RPMI7951 (cell line): ENCODE measurements at places on chromosomes 16 and 17. TPM values are rescaled to one million over a fixed set of nuclear protein-coding genes. Genes with fewer than 3 reads are reported as not detected.

DNA sequence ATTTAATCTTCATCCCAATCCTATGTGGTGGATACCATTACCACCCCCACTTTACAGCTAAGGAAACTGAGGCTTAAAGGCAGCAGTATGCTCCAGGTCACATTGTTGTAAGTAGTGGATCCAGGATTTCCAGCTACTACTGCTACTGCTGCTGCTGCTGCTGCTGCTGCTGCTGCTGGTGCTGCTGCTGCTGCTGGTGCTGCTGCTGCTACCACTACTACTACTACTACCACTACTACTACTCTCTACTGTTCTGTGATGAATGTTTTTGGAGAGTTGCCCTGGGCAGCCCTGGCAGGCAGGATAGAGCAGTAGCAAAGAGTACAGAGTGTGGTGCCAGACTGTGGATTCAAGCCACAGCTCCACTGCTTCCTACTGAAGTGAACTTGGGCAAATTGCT is 49.3 kb upstream of the SLC12A3 start:
- peak; percentile 28 for DNase-seq

GRCh38 chr16:66275775-66276428 is 90.6 kb upstream of the CDH5 start:
- peak; percentile 71 for DNase-seq

DNA sequence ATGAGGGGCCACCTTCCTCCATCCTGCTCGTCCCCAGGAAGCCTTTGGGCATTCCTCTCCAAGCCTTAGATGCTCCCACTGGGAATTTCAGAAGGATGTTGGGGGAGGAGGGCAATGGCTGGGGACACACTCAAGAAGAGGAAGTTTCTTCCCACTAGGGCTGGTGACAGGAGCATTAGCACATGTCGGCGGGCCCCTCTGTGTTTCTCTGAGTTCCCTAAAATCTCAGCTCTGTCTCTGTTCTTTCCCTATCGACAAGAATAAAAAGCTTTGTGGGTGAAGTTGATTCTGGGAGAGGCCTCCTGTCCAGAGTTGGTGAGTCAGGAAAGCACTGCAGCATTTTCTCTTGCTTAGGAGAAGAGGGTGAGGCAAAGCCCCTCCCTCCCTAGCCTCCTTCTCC is 19.7 kb upstream of the C17orf107 start:
- no peak for DNase-seq

GRCh38 chr16:25914357-25914962 is 222.7 kb downstream of the HS3ST4 start:
- no peak for DNase-seq

- DNase-seq = peak; percentile 17
These were observed 98.6 kb downstream of the USP22 start for GRCh38 chr17:20944014-20944865.

GRCh38 chr17:4476511-4477070 is 22.1 kb upstream of the SPNS2 start:
- no peak for DNase-seq

DNA sequence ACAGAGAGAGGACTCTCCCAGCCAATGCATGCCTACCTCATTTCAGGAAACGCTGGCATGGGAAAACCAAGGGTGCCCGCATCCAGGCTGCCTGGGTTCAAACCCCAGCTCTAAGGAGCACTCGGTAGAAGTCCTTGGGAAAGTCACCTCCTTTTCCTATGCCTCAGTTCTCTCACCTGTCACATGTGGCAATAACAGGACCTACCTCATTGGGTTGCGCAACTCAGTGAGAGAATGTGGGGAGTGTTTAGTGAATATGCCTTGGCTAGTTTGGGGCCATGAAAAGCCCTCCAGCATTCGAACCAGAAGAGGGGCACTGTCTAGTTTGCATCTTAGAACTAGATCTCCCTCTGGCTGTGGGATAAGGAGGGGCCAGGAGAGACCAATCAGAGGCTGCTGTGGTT is 9.0 kb upstream of the NXPH3 start:
- DNase-seq = no peak

DNA sequence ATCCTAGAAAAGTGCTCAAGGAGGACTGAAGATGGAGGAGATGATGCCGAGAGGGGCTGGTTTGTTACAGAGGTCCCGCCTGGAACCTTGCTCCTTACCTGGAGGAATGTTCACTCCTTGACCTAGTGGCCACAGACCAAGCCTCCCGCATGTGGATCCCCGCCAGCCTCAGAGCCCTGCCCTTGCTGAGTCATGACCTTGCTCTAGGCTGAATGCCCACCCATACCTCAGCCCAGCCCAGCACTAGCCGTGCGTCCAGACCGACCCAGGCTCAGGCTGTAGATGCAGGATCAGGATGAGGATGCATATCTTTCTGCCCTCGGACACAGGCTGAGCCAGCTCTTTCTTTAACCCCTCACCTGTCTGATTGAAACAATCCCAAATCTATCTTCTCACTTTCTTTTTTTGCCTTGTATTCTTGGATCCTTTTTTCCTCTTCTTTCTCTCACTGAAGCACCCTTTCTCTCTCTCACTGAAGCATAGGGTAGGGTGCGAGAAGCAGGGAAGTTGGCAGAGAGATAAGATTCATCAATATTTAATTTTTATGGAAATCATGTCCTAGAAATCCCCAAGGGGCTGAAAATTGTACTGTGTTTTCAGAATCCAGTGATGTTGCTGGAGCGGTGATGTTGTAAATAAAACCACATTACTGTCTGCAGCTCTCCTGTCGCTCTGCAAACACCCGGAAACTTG is 34.9 kb downstream of the WSCD1 start:
- DNase-seq = no peak

DNA sequence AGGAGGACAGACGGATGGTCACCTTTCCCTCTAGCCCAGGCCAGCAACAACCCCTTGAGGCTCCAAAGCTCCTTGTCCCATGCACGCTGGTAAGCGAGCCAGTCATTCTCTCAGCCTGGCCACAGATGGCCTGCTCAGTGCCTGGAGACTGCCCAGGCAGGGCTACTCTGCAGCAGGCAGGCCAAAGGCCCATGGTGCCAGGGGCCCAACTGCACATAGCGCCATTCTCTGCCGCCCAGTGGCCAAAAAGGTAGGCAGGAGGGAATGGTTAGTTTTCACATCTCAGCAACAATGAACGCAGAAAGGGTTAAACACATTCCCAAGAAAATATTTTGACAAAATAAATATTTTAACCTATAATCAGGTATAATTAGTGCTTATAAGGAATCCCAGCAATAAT is 7.7 kb upstream of the SREBF1 start:
- no peak for DNase-seq

DNA sequence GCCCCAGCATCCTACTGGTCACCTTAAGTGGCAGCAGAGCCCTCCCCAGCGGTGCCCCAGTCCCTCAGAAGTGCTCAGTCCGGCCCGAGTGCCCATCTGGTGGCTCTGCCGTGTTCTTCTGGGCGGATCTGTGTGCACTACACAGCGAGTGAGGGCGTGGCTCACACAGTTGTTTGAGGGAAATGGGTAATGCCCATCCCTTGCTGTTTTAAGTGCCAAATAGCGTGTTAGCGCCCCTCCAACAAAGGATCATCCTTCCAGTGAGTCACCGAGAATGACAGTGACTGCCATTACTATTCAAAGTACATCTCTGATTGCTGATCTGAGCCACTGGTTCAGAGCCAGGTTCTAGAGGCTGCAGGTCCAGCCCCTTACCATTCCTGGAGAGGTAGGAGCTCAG is 152.0 kb downstream of the LGALS9B start:
- no peak for DNase-seq

GRCh38 chr17:27363326-27363725 is 69.4 kb downstream of the WSB1 start:
- DNase-seq = no peak

DNA sequence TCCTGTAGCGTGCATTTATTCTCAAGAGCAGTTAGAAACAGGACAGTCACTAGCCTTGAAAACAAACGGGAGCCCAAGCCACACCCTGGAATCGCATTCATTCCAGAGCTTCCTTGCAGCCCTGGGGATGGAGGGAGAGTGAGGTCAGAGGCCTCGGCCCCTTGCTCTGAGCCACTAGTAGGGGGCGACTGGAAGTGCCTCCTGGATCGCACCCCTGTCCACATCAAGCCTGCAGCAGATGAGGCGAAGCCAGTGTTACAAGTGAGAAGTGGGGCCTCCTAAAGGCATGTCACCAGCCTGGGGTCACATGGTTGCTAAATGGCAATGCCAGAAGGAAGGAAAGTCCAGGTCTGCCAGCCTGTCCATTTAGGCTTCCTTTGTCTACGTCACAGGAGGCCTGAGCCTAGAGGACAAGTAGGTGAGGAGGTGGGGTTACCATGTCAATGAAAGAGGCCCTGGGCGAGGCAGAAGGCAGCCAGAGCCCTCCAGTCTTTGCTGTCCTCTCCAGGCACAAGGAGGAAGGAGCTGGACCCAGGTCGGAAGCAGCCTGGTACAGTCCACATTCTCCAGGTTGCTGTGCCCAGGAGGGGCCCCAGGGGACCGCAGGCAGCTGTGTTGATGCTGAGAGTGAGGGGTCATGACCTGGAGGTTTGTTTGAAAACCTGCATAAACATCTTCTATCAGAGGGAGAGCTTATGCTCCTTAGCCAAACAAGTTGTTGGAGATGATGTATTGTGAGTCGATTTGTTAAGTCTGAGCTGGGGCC is 3.0 kb upstream of the RCVRN start:
- peak; percentile 20 for DNase-seq

DNA sequence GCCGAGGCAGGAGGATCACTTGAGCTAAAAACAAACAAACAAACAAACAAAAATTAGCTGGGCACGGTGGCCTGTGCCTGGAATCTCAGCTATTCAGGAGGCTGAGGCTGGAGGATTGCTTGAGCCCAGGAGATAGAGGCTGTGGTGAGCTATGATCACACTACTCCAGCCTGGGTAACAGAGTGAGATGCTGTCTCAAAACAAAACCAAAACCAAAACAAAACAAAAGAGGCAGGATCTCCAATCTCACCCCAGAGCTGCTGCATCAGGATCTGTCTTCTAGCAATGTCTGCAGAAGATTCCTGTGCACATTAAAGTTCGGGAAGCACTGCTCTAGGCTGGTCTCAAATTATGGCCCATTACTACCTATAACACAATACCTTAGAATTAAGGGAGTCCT is 43.1 kb downstream of the MAP2K6 start:
- DNase-seq = no peak

- no peak for DNase-seq
These were observed 14.7 kb upstream of the PLLP start for GRCh38 chr16:57299009-57299718.

DNA sequence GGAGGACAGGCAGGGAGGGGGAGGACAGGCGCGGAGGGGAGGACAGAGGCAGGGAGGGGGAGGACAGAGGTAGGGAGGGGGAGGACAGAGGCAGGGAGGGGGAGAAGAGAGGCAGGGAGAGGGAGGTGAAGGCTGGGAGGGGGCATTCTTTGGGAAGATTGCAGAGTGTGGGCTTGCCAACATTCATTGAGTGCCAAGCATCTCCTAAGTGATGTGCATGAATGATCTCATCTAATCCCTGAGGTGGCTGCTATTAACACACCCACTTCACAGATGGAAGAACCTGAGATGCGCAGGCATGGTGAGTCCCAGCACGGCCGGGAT is 58.3 kb downstream of the NT5M start:
- no peak for DNase-seq

- DNase-seq = no peak
These were observed 226.6 kb downstream of the SPECC1 start for GRCh38 chr17:20235747-20236146.

- DNase-seq = peak; percentile 56
These were observed 924 bp downstream of the SMARCD2 start for GRCh38 chr17:63841350-63842172.

DNA sequence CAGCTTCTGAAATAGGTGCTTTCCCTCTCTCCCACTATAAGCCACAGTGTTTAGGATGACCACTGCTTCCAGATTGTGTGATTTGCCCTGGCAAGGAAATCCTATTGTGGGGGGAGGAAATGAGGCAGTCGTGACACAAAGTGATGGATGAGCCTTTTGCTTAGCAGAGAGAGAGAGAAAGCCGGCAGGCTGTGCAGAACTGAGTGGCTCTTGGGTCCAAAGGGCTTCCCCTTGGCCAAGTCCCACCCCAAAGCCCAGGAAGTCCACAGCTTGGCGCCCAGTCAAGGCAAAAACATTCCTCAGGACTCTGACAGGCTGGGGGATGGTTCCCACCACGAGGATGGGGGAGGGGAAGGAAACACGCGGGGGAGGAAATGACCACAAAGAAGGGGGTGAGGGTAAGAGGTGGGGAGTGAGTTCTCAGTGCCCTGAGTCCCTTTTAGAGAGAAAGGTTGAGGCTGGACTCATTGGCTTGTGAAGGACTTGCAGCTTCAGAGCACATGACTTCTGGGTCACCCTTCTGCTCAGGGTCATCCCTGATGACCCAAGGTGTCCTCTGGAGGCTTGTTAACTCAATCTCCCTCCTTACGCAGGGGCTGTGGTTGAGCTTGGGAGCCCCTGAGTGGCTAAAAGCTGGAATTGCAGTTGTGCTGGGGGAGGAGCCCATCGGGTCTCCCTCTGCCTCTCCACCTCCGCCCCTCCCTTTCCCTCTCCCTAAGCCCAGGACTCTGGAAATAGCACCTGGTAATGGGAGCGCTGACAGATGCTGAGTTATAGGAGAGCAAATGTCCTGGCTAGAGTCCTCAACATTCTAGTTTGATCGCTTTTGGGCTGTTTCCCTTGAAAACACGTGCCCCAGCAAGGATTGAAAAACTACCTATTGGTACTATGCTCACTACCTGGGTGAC is 10.3 kb upstream of the MSL1 start:
- DNase-seq = peak; percentile 95

DNA sequence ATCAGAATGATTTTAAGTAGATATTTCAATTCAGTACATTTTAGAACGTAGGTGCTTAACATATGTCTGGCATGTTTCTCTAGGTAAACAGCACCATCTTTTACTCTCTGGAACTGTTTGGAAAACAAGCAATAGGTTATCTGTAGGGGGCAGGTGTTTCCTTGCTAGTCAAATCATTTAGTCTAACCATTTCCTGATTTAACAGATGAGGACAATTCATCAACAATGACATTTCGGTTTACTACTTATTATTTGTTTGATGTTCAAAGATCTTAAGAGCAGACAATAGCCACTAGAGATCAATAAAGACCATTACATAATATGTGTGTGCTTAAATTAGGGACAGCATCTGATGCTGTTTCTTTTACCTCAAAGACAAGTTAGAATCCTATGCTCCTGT is 173.1 kb downstream of the CEP112 start:
- DNase-seq = no peak

DNA sequence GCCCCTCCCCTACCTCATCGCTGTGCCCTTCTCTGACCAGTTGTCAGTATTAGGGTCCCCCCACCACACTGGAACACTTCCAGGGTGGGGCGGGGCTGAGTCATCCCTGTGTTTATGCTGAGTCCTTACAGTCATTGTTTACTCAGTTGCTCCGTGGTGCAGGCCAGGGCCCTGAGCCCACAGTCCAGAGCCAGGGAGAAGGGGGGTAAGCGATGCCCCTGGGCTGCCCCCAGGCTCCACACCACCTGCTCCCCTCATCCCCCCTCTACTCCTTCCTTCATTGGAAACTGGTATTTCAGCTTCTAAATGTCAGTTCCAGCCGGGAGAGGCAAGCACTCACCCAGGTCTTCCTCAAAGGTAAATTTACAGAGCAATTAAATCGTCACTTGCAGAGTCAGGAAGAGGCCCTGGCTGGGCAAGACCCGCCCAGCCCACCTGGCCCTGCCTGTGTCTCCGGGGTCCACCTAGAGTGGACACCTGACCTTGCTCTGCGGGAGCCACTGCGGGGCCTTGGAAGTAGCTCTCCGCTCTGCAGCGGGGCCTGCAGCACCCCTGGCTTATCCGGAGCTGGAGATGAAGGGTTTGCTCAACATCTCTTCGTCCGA is 4.8 kb downstream of the ATP2A3 start:
- DNase-seq = no peak

Gene ZSCAN10
- not detected in 2 replicates for total RNA-seq

Gene TMC7
- 1.6 and 2.2 TPM in 2 replicates for total RNA-seq

Gene ASGR1
- total RNA-seq = not detected in 2 replicates

Gene GCGR
- not detected in 2 replicates for total RNA-seq
